ENCODE measurements at places on chromosomes 5 and 9.

GRCh38 chr5:66974256-66974655 is 222.3 kb downstream of the CD180 start:
- no peak for DNase-seq

DNA sequence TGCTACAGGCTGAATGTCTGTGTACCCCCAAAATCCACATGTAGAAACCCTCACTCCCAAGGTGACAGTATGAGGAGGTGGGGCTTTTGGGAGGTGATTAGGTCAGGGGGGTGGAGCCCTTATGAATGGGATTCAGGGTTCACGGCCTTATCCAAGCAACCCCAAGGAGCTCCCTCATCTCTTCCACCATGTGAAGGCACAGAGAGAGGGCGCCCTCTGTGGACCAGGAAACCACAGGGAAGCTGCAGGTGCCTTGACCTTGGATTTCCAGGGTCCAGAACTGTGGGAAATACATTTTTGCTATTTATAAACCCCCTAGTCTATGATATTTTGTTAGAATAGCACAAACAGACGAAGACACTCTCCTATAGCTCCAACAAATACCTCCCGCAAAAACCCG is 53.6 kb upstream of the IRX2 start:
- no peak for DNase-seq

GRCh38 chr5:52893863-52894262 is 95.3 kb upstream of the ITGA2 start:
- DNase-seq = no peak

- no peak for DNase-seq
Observed at GRCh38 chr9:110850401-110851135, 182.0 kb downstream of the MUSK start.

DNA sequence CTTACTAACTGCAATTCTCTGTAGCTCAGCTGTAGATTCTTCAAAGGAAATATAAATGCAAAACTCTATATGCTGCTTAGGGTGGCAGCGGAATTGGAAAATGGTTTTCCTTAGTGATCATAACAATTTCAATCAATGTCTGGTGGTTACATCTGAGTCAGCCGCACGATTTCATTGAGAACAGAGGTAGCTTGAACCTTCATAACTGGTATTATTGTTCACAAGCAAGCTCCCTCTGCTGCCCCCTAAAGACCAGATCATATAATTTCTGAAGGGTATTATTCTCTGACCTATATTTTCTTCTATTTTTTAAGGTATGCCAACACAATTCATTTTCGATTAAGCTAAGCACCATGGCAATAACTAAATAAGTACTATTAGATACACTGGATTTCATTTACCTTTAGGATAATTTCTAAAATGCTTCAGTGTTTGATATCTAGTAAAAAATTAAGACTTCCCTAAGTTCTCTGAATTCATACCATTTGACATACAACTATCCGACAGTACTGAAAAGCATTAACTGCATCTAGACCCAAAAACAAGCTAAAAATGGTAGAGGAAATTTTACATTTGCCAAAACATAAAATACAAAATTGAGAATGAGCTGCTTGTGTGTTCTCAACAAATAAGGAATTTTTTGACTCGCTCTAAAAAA is 181.1 kb upstream of the SPEF2 start:
- peak; percentile 42 for DNase-seq

DNA sequence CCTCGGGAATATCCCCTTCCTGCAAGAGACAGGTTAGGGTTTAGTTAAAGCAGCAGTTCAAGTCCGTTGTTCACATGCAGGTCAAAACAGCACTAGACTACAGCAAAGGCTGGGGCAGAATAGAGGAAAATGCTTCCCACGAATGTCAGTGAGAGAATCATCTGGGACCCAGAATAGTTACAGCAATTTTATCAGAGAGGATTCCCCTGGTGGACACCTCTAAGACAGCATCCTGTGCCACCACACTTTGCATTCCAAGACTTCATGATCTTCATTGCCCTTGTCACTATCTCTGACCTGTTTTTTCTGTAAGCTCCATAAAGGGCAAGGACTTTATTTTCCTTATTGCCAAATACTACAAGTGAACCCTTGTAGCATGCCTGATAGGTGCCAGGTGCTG is 12.9 kb downstream of the GRXCR2 start:
- no peak for DNase-seq

DNA sequence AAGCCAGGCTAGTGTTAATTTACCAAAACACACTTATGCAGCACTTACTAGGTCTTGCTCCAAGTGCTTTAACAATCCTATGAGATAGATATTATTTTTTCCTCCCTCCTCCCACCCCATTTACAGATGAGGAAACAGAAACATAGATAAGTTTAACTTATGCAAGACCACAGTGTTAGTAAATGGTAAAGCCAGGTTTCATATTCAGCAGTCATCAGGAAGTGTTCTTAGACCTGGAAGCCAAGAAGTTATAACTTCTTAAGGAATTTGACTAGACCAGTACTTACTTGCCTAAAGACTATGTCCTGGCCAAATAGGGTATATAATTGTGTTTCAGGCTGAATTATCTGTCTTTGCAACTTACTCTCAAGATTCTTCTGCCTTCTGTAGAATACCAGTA is 15.9 kb downstream of the ABHD17B start:
- no peak for DNase-seq

DNA sequence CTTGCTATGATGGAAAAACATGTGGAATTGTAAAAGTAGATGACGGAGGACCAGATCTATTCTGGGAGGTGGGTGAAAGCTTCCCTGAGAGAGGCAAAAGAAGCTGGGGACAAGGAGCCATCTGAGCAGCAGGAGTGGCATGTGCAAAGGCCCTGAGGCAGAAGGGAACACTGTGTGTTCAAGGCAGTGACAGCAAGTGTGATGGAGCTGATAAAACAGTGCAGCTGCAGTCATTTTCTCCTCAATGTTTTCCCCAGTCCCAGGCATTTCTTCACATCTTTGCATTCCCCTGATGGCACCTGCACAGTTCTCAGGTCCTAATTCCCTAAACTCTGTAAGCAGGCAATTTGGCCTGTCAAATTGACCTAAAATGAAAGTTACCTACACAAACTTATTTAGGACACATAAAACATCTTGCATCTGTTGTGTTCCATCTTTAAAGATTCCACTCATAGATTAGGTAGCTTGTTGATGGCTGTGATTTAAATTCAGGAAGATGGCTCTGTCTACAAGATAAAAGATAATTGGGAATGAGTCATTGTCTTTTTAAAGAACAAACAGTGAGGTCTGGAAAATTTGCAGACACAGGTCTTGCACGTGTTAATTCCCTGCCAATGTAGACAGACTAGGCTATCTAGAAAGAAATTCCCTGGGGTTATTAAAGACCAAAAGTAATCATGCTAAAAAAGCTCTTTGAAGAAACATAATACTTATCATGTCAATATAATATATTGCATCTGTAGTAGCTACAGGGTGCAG is 289.6 kb upstream of the SGCD start:
- no peak for DNase-seq

DNA sequence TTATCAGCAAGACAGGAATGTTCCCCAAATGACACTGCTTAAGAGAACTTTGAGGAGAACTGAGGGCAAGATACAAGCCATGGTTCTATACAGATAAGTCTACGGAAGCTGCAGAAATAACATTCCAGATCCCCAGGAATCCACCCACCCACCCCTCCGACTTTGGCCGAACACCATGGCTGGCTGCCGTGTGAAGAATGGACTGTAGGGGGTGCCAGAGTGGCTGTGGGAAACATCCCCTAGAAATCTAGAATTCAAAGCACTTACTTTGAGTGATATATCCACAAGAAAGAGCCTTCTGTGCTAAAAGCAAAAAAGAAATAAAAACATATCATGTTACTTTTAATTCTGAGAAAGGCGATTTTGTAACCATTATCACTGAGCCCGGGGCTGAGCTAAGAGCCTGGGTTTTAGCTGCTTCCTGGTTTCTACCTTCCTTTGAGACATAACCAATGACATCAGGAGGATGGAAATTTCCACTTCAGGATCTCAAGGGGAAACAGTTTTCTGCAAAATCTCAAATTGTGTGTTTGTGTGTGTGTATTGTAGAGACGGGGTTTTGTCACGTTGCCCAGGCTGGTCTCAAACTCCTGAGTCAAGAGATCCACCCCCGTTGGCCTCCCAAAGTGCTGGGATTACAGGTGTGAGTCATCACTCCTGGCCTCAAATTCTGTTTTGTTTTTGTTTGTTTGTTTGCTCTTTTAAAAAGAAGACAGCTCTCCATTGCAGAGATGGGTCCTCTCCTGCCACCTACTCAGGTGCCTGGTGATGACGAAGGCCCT is 36.4 kb downstream of the GGTA1 start:
- peak; percentile 28 for DNase-seq

DNA sequence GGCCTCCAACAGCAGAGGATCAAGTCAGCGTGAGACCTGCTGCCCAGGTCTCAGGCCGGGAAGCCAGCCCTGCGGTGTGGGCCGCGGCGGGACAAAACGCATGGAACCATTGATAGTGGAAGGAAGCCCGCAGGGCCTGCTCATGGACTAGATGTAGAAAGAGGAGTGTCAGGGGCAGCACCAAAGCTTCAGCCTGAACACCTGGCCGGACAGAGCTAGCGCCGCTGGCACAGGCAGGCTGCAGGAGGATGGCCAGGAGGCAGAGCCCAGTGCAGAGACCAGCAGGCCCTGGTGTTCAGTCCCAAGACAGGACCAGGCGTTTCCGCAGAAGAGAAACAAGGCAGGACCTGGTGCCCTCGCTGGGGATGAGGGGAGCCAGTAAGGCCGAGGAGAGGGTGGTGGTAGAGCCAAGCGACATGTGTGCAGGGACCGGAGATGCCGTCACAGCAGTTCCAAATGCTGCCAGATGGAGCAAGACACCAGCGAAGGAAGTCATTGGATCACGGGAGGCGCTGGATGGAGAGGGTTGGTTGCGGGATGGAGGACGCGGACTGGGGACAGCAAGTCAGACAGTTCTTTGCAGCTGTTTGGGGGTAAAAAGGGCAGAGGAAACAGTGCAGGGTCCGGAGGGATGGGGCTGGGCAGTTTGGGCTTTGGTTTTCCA is 42.1 kb upstream of the OLFM1 start:
- DNase-seq = no peak

DNA sequence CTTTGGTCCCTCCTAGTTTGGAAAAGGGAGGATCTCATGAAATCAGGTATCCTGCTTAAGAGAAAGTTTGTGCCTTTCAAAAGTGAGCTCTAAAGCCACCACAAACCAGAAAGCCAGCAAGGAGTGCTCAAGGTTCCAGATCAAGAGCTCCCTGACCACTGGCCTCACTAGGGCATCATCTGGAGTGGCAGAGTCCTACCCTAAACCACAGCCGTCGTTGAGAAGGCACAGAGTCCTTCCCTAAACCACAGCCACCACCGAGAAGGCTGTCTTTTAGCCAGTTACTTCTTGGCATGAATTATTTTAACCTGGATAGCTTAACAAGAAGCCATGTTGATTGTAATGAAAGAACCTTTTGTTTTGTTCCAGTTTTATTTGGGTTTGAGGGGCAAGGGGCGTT is 102.9 kb downstream of the FRMD3 start:
- no peak for DNase-seq

- DNase-seq = no peak
Observed at GRCh38 chr5:91255396-91256141, 127.5 kb downstream of the ARRDC3 start.

GRCh38 chr9:90515510-90515909 is 127.1 kb downstream of the DIRAS2 start:
- DNase-seq = no peak

GRCh38 chr9:35729101-35729500 is 2.9 kb downstream of the TLN1 start:
- no peak for DNase-seq

DNA sequence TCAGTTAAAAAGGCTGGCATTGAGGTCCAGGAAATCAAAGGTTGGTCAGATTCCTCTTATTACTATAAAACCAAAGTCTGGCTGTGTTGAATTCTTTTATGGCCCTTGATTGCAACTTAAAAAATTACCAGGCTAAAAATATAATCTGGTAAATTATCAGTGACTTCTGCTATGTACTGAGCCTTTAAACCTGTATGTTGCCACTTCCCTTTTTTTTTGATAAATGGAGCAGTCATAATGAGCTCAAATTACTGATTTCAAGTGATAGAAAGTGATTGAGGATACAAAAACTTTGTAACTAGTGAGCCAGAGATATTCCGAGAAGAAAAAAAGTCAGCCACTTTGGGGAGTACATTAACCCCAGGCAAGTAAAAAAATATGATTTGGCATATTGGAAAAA is 100.1 kb downstream of the GIN1 start:
- no peak for DNase-seq

DNA sequence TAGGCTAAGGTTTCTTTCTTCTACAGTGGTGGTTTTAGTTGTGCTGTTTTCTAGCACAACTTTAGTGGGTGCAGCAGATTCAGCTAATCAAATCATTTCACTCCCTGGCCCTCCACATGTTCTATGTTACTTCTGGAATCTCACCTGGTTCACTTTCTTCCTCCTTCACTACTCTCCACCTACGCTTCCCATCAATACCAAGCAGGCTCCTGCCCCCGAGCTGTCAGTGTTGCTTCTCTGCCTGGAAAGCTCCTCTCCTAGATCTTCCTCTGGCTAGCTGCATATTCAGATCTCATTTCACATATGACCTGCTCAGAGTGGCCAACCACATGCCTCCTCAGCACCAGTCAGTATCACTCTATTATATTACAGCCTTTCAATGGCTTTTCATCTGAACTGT is 19.6 kb upstream of the GABRB2 start:
- DNase-seq = no peak

DNA sequence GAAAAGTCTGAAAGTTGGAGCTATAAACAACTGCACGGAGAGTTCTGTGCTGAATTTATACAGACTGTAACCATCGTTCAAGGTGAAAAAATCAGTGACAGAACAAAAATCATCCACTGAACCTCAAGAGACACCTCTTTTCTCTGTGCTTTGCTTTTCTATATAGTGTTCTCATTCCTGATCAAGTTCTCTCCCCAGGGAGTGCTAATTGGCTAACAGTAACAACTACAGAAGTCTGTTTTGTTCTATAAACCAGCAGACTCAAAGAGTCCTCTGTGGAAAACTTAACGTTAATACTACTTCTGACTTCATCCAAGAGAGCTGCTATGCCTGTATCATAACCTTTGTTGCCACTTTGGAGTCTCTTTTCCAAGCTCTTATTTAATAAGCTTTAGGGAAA is 1388.3 kb upstream of the C9orf72 start:
- no peak for DNase-seq

GRCh38 chr5:119860463-119860862 is 231.1 kb downstream of the FAM170A start:
- no peak for DNase-seq

- peak; percentile 53 for DNase-seq
Observed at GRCh38 chr5:140038373-140038957, 4.6 kb downstream of the NRG2 start.

DNA sequence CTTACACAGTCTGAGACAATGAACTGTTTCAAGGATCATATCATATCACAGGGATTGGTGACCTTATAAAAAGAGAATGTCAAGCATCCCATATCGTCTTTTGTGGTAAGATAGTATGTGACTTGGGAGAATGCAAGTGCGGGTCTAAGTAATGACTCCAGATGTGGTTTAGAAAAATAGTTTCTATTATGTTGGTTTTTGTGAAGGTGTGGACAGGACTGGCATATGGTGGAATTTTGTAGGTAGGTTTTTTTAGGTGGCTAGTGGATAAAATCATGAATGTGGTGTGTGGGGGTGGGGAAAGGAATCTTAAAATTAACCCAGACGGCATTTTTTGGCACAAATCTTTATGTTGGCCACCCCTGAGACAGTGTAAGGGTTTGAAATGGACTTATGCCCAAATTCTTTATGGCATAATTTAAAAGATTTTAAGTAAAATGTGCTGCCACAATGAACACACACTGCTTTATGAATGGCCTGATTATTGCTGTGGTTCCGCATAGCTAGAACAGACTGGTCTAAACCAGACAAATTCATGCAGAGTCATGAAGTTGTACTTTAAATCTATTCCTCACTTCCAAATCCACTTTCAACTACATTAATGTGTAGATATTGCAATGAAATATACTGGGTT is 204.8 kb upstream of the HAPLN1 start:
- DNase-seq = peak; percentile 55

Measured in ACHN (cell line).